ENCODE measurements at places on chromosomes 13 and 19. TPM values are rescaled to one million over a fixed set of nuclear protein-coding genes. Genes with fewer than 3 reads are reported as not detected.

Gene TTC9B
- total RNA-seq = not detected

Gene GRIN3B
- 0.59 TPM for total RNA-seq

Gene ARL11
- total RNA-seq = not detected

Gene ZNF568
- total RNA-seq = 11.5 TPM

Gene ALG11
- 57.3 TPM for total RNA-seq

Gene CEACAM3
- not detected for total RNA-seq

Gene TPRX1
- not detected for total RNA-seq

Gene TMEM255B
- total RNA-seq = 0.83 TPM

Gene KCNRG
- 7.4 TPM for total RNA-seq

Gene CEACAM8
- not detected for total RNA-seq

Gene RCBTB2
- total RNA-seq = 5.8 TPM

Gene FCER2
- total RNA-seq = not detected

Gene TRIP10
- total RNA-seq = 40.6 TPM

Gene PIP5K1C
- 38.9 TPM for total RNA-seq

Gene C3
- total RNA-seq = 3.1 TPM

Gene PCDH20
- not detected for total RNA-seq

Gene ICAM5
- 20.3 TPM for total RNA-seq

Gene FKBP8
- 281 TPM for total RNA-seq

Gene LHB
- total RNA-seq = not detected

Gene NCR1
- not detected for total RNA-seq

Gene CABP5
- total RNA-seq = not detected

Gene IQCN
- 0.30 TPM for total RNA-seq

Gene MAB21L1
- total RNA-seq = 0.05 TPM

Gene MAG
- not detected for total RNA-seq

Gene CLDN10
- total RNA-seq = not detected

Gene MBD3L2
- total RNA-seq = not detected

Gene TNFRSF19
- 2.4 TPM for total RNA-seq

Gene C19orf67
- not detected for total RNA-seq

Gene ERCC1
- 46.6 TPM for total RNA-seq

Gene ZNF98
- total RNA-seq = not detected

Gene FCAR
- not detected for total RNA-seq

Gene ZNF600
- 3.0 TPM for total RNA-seq

Gene MTUS2
- total RNA-seq = 0.18 TPM

Gene DCT
- total RNA-seq = 0.09 TPM

Gene CYP4F12
- total RNA-seq = not detected

Gene C5AR1
- total RNA-seq = under 0.01 TPM

Gene GTF2F1
- 54.5 TPM for total RNA-seq

Gene CCL25
- not detected for total RNA-seq

Gene TYK2
- 67.4 TPM for total RNA-seq

Gene HOMER3
- total RNA-seq = 53.3 TPM

Gene VSTM1
- total RNA-seq = not detected

Gene ZNF829
- 2.6 TPM for total RNA-seq

Gene PSG3
- not detected for total RNA-seq

Gene CACNG8
- total RNA-seq = 0.23 TPM

Gene RASL11A
- total RNA-seq = 2.6 TPM

Gene ZNF556
- not detected for total RNA-seq

Gene SIGLEC12
- not detected for total RNA-seq

Gene ZNF575
- 0.30 TPM for total RNA-seq

Gene CYP2A6
- 0.30 TPM for total RNA-seq

Gene CYP2F1
- not detected for total RNA-seq

Gene TMEM272
- not detected for total RNA-seq

Gene ZNF296
- 0.32 TPM for total RNA-seq

Gene SOX1
- total RNA-seq = not detected

Gene RASA3
- total RNA-seq = 55.3 TPM

Gene ACTL9
- total RNA-seq = not detected

Gene ELSPBP1
- total RNA-seq = not detected

Gene KLK14
- not detected for total RNA-seq

Gene CADM4
- 3.8 TPM for total RNA-seq

Gene UBE2L5
- total RNA-seq = 0.09 TPM

Measured in smooth muscle cell of the umbilical artery (primary cell).